DMS79 treated with DMSO at 0.1 percent for 48 hours (cell line): ENCODE measurements at places on chromosomes 13 and 19.
A peak's percentile ranks its signal among the peaks of the same experiment; 100 is the strongest.

DNA sequence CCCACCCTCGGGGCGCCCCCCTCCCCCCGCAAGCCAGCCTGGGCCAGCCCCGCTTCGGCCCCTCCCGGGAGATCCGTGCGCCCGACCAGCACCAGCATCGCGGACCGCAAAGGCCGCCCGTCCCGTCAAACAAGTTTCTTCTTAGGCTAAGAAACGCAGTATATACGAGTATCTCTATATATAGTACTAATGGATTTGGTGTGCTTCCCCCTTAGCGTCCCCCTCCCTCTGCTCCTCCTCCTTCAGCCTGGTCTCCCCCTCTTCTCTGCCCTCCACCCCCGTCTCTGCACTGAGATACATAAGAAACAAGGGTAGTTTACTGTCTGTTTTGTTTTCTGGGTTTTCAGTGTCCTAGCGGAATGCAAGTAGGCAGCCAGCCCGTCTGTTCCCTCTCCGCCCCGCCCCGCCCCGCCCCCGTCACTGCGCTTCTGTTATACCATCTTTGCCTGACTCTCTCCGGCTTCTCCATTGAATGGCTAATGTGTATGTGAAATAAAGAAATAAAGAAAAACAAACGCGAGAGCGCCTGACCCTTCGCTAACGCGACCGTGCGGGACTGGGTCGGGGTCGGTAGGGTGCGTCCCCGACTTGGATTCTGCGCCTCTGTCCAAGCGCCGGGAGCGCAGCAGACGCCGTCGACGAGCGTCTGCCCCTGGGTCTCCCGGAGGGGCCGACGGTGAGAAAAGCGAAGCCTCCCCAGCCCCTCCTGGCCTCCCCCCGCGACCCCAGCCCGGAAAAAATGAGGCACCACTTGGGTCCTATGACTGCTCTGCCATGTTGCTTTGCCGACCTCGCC, 4.2 kb downstream of the LYL1 start:
- DNase-seq: no peak

- DNase-seq: no peak
Observed at GRCh38 chr19:48403606-48404005, 10.1 kb downstream of the GRIN2D start.

GRCh38 chr19:3982701-3983541, 2.3 kb downstream of the EEF2 start:
- no peak for DNase-seq

- no peak for DNase-seq
Observed at GRCh38 chr13:41970918-41971317, 10.0 kb upstream of the VWA8 start.

GRCh38 chr19:54452626-54453025, 3.6 kb downstream of the LENG8 start:
- no peak for DNase-seq

GRCh38 chr13:22062478-22063205, 391.8 kb downstream of the FGF9 start:
- no peak for DNase-seq

DNA sequence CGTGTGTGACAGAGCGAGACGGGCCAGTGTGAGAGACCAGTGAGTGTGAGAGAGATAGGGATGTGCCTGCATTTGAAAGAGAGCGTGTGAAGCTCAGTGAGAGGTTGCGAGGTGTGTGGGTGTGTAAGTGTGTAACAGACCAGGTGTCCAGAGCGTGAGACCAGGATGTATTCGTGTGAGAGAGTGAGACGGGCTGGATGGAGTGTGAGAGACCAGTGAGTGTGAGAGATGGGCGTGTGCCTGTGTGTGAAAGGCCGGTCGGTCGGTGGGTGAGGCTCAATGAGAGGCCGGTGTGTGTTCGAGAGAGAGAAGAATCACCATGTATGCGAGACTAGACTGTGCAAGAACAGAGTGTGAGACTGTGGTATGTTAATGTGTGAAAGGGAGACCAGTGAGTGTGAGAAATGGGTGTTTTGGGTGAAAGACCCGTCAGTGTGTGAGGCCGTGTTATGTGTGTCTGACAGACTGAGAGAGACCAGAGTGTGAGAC, 679 bp downstream of the ZNF471 start:
- peak; percentile 25 for DNase-seq

DNA sequence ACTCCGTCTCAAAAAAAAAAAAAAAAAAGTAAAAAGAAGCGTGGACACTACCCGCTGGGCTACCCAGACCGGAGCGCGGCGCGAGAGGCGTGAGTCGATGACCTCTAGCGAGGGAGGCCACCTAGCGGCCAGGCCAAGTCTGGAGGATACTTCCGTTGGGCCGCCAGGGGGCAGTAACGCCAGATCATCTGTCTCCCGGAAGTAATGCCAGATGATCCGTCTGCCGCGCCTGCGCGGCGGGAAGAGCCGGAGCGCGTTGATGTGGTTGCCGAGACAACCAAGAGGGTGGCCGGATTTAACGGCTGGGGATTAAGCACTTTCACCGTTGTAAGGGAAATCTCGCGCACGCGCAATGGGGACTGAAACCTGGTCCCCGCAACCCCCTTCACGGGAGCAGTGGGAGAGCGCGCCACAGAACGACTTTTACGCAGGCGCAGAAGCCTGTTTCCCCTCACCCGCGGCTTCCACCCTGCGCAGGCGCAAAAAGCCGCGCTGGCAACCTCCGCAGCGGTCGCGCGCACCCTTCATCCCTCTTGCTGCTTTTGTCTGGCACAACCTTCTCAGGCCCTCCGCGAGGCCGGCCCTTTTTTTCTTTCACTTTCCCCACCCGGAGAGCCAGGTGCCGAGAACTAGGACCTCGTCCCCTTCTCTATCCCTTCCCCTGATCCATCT, 1.0 kb upstream of the U2AF2 start:
- DNase-seq: peak; percentile 96
